AG08395 (cell line): ENCODE measurements at places on chromosomes 4 and X.
A peak's percentile ranks its signal among the peaks of the same experiment; 100 is the strongest.

- no peak for DNase-seq
Observed at GRCh38 chr4:151420250-151420807, 11.4 kb downstream of the FHIP1A start.

- peak; percentile 91 for DNase-seq
Observed at GRCh38 chr4:184417802-184418511, 56.4 kb downstream of the IRF2 start.

DNA sequence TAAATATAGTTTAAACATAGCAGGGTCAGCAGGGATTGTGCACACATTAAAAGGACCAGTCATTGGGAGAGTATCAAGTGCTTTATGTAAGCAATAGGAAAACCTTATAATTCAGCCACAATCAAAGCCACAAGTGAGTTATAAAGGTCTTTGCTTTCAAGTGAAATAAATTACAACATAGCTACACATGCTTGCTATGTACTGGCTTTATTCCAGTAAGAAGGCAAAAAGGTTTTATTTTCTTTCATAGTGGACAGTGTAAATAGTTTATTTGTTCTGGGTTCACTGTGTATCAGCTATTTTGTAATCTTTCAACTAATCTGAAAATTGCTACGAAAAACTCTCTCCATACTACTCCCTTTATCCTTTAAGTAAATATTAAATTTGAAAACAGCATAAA lies 691.4 kb downstream of the PCDH7 start:
- DNase-seq: no peak

DNA sequence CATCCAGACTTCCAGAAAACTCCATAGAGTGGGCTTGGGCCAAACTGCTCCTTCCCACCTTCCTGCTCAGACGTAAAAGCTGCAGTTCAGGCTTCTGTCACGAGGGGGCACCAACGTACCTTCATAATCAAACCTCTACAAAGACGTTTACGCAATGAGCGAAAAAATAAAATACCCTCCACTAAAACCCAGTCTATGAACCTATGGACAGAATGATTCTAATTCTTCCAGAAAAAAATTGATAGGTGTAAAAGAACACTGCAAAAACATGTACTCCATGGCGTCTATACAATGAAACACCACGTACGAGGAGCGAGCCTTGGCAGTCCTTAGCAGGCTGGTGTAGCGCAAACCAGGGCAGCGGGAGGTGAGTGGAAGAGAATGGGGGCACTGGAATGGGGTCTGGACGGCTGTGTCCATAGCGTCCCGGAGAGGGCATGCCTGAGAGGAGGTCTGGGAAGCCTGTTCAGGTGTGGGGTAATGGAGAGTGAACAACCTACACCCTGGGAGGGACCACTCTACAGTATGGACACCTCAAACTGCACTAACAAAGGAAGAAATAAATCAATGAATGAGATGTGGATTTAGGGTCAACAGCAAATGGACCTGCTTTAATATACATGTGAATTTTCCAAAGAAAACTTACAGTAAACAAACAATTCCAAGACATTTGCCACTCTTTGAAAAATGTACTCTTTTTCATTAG lies 14.4 kb upstream of the RAB40A start:
- peak; percentile 34 for DNase-seq

- peak; percentile 70 for DNase-seq
Observed at GRCh38 chrX:46912098-46912602, at the start of gene JADE3. JADE3 (plus strand) TSS chrX:46912421; CDS start chrX:46984895, 72,474 bp downstream.

- no peak for DNase-seq
Observed at GRCh38 chr4:54254915-54255246, 25.8 kb downstream of the PDGFRA start.
